Activated CD4-positive, alpha-beta T cell treated with anti-CD3 and anti-CD28 coated beads, Interleukin-2, amount 50 U/mL, for 1 hour (primary cell): ENCODE measurements at places on chromosomes 13 and 19.
A peak's percentile ranks its signal among the peaks of the same experiment; 100 is the strongest.

DNA sequence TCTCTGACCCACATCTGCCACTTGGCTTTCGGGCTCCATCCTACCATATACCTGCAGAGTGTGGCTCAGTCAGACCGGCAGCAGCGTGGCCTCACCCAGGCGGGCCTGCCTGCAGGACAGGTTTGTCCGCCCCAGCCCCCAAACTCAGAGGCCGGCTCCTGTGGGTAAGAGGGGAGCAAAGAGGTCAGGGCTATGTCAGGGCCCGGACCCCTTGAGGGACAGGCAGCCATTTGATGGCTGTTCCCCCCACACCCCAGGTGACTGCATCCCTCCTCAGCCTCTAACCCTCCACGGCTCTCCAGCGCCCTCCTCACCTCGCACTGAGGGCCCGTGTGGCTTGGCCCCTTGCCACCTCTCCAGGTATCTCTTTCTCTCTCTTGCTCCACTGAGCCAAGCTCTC is 12.3 kb upstream of the ZBTB32 start:
- no peak for DNase-seq

DNA sequence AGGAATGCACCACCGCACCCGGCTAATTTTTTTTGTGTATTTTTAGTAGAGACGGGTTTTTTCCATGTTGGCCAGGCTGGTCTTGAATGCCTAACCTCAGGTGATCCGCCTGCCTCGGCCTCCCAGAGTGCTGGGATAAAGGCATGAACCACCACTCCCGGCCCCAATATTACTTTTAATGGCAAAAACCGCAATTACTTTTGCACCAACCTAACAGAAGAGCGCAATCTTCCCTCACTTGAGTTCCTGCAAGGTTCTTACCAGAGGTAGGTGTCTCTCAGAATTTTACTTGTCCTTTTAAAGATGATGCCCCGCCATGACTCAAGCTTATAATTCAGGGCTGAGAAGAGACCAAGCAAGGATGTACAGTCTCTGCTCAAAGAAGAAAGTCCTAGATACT is 1774.1 kb upstream of the PCDH20 start:
- no peak for DNase-seq

- DNase-seq = no peak
These were observed 137.8 kb upstream of the MCF2L start for GRCh38 chr13:112831196-112831595.

DNA sequence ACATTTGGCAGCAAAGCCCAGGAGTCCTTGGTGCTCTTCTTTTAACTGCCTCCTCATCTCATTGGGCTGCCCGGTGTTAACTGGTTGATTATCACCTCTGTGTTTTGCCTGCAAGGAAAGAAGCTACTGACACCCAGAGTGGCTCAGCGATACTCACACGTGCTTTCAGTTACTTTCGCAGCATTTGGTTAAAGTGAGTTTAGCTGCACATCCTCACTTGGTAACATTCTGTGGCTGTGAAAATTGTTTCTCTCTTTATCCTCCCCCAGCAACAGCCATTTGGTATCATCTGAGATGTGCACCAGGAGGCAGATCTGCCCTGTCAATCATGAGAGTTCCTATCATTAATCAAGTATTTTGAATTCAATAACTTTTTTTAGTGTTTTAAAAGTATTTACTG is 44.6 kb upstream of the GPR183 start:
- peak; percentile 39 for DNase-seq

DNA sequence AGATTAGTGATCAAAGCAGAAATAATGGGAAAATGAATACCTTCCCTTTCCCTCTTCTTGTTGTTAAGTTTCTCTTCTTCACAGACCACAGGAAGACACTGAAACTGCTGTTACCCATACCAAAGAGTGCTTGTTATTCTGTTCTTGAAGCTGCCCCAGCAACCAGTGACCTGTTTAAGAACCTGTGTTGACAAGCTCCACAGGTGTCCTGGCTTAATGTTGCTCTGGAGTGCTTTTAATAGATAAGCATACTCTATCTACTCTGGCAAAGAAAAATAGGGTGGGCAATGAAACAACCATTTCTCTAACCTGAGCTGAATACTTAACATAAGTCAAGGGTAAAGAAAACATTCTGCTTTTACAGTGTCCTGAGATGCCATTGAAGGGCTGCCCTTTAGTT is 506.7 kb upstream of the GPC6 start:
- DNase-seq = no peak

- DNase-seq = no peak
These were observed 357 bp upstream of the COG6 start for GRCh38 chr13:39655041-39655568.

GRCh38 chr19:29815231-29815630 is 3.4 kb downstream of the CCNE1 start:
- DNase-seq = no peak

- DNase-seq = no peak
These were observed 12.3 kb upstream of the TNFSF13B start for GRCh38 chr13:108257248-108257647.

- DNase-seq = no peak
These were observed 3.4 kb downstream of the BSG start for GRCh38 chr19:575527-576506.

DNA sequence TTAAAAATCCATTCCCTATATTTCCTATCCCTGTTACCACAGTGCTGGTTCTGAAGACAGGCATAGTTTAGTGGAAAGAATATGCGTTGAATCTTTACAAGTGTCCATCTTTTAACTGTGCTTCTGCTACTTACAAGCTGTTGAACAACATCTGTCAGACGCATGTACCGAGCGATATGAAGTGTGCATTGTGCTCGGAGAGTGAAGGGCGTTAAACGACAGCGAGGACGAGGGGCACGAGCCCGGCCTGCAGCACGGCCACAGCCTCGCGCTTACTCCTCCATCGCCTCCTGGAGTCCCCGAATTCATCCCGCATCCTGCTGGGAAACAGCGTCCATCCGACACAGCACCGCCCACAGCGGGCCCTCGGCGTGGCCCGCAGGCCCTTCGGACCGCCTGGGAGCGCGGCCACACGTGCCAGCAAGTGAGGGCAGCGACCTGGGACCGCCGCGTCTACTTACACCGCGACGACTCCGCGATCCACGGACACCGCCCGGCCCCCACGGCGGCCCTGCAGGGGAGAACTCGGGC is 514 bp downstream of the PCID2 start:
- DNase-seq = no peak

DNA sequence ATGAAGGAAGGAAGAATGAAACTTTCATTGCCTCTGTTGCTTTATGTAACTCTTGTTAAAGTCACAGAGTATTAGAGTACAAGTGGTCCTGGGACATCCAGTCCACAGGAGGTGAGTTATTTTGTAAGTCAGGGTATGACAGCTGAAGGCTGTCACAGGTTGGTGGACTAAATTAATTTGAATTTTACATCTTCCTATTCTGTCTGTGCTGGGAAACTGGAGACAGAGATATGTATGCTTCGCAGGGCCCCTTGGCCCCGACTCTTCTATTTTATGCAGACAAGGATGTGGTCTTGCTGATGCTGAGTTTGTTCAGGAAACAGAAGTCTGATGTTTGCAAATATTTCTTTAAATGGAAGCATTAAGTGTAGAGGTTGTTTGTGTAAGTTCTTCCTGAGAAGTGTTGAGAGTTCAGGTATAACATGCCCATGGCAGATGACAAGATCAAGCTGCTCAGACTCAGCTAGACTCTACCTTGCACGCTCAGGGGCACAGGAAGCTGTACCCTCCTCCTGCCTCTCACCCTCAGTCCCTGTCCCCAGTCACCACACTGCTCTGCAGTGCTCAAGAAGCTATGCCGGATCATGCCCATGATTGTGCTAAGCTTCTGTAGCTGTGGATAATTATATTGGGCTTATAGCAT is 23.4 kb downstream of the RASL11A start:
- DNase-seq = no peak

DNA sequence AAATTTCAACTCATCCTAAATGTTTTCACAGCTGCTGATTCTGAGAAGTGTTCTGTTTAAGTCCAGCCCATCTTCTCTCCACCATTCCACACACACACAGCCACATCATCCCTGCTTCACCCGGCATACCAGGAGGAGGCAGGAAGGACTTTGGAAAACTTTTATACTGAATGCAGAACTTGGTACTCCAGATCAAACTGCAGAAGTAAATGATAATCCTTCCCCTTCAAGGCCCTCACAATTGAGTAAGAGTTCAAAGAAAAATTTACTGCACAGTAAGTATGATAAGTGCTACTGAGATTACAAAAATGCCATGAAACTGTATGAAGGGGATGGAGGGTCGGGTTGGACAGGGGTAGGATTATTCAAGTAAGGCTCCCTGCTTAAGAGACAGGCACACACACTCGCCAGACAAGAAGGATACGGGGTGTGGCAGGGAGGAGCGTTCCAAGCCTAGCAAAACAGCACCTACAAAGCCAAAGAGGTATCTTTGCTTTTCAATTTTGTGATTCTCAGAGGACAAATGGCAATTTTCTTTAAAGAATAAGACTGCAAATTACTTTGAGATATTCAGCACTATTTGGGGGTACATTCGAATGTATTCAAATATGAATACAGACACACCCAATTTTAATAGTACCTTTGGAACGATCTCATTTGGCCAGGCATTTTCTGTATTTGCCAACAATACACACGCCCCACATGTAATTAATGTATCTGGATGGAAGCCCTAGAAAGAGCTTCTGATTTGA is 2.5 kb downstream of the USP12 start:
- no peak for DNase-seq

- no peak for DNase-seq
These were observed 406.6 kb downstream of the TSHZ3 start for GRCh38 chr19:30942636-30943035.

GRCh38 chr19:35509861-35510625 is 3.4 kb downstream of the DMKN start:
- peak; percentile 70 for DNase-seq

GRCh38 chr13:64423467-64423866 is 2806.7 kb downstream of the PCDH9 start:
- DNase-seq = no peak

DNA sequence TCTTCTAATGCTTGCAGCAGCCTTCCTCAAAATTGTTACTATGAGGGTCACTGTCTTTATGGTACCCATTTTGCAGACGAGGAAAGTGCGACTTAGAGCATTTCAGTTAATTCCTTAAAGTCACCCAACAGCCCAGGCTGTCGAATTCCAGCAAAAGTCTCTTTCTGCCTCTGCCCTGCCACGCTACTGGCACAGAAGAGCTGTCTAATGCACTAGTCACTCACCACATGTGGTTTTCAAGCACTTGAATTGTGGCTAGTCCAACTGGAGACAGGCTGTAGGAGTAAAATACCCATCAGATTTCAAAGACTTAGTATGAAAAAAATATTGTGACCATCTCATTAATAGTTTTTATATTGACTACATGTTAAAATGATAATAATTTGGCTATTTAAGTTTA is 1.7 kb downstream of the FPR1 start:
- no peak for DNase-seq

GRCh38 chr19:42683917-42684513 is 56.3 kb downstream of the PSG3 start:
- no peak for DNase-seq

DNA sequence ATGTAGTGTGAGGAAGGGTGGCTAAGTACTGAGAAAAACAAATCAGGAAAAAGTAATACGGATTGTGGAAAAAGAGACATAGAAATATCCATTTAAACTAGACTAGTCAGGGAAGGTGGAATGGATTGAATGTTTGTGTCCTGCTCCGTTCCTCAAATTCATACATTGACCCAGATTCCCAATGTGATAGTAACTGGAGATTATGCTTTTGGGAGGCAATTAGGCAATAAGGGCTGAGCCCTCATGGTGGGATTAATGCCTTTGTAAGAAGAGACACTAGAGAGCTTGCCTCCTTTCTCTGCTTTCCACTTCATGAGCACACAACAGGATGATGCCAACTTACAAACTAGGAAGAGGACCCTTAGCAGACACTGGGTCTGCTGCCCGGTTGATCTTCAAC is 765.2 kb upstream of the GPC6 start:
- DNase-seq = no peak

GRCh38 chr13:30748717-30749116 is 13.4 kb downstream of the ALOX5AP start:
- no peak for DNase-seq

GRCh38 chr13:100870898-100871297 is 196.3 kb upstream of the TMTC4 start:
- no peak for DNase-seq

GRCh38 chr13:44305917-44306370 is 67.7 kb upstream of the SERP2 start:
- no peak for DNase-seq

- DNase-seq = no peak
These were observed 46.8 kb downstream of the ARHGEF18 start for GRCh38 chr19:7395360-7396066.

GRCh38 chr13:93268327-93269028 is 41.9 kb downstream of the GPC6 start:
- no peak for DNase-seq

DNA sequence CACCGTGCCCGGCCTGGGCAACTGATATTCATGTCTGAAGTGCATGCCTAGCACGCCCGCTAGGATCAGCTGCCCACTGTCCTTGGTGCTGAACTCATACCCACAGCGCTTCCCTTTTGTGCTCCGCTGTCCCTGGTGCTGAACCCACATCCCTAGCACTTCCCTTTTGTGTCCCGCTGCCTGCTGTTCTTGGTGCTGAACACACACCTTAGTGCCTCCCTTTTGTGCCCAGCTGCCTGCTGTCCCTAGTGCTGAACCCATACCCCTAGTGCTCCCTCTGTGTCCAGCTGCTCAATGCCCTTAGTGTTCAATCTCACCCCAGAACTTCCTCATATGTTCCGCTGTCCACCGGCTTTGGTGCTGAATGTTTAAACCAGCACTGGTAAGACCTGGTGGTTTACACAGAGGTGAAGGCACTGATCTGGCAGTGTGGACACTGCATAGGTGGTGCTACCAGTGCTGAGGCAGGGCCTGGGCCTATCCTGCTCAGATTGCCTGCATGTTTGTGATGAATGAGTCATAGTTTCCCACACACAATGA is 26.3 kb upstream of the SIGLEC11 start:
- DNase-seq = peak; percentile 80

GRCh38 chr13:34078334-34078999 is 260.5 kb downstream of the RFC3 start:
- no peak for DNase-seq

GRCh38 chr19:12665671-12666264 is 774 bp downstream of the MAN2B1 start:
- DNase-seq = no peak

- DNase-seq = no peak
These were observed 407.8 kb downstream of the COG6 start for GRCh38 chr13:40063278-40063698.

DNA sequence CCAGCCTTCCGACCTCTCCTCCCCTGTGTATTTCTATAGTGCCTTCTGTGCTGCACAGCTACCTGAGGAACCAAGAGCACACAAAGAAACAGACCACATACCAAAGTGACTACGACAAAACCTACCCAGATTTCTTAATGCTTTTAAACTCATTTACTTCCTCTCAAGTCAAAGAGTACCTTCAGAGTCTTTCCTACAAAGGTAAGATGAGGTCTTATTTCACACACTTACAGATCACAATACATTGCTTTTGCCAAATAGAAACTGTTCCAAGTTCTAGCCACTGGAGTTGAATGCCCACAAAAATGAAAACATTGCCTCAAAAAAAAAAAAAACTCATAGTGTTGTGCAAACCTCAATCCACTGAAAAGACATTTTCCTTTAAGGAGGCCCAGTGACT is 36.4 kb downstream of the TEX26 start:
- DNase-seq = no peak
